ENCODE measurements at places on chromosomes 3 and 15. TPM values are rescaled to one million over a fixed set of nuclear protein-coding genes. Genes with fewer than 3 reads are reported as not detected.

The IL17RD gene
- 1.2 TPM for total RNA-seq

The RETNLB gene
- not detected for total RNA-seq

The CCR2 gene
- total RNA-seq, result 2.0 TPM

- no peak overlapping the region for H3K27ac ChIP-seq
- DNase-seq, result peak; percentile 73
- peaks cover 15% of the 10 kb centered on the region for H3K4me1 ChIP-seq
- no peaks in the 10 kb centered on the region for H3K36me3 ChIP-seq
- no peaks in the 10 kb centered on the region for H3K27me3 ChIP-seq
Measured at GRCh38 chr15:58724466-58724865, 25.0 kb downstream of the ADAM10 start.

DNA sequence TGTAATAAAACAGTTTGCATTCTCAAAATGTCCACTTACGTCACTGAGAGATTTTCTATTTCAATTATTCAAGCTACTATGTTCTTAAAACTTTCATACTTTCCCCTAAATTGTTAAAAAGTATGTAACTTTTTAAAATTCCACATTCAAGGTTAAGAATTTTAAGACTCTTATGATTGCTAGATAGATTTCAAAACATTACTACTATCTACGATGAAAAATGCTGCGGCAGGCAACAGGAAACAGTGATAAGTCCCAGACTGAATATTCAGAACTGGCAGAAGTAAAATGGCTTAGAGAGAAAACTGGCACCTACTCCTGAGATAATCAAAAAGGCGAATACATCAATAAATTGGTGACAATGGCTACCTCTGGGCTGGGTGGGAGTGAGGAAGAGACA, 16.2 kb downstream of the ATP13A3 start:
- no peak overlapping the region for H3K27ac ChIP-seq
- H3K4me3 ChIP-seq, result no peak overlapping the region
- H3K27me3 ChIP-seq, result no peaks in the 10 kb centered on the region
- DNase-seq, result no peak
- no peaks in the 10 kb centered on the region for H3K36me3 ChIP-seq
- H3K4me1 ChIP-seq, result no peaks in the 10 kb centered on the region

- H3K27ac ChIP-seq, result no peak overlapping the region
- H3K4me3 ChIP-seq, result no peak overlapping the region
- H3K27me3 ChIP-seq, result no peaks in the 10 kb centered on the region
- no peaks in the 10 kb centered on the region for H3K36me3 ChIP-seq
- no peaks in the 10 kb centered on the region for H3K4me1 ChIP-seq
Measured at GRCh38 chr15:37425541-37425940, 325.2 kb upstream of the MEIS2 start.

All from thyroid gland (tissue), 4 donors.